ENCODE measurements at places on chromosomes 3 and 15.
A peak's percentile ranks its signal among the peaks of the same experiment; 100 is the strongest.

DNA sequence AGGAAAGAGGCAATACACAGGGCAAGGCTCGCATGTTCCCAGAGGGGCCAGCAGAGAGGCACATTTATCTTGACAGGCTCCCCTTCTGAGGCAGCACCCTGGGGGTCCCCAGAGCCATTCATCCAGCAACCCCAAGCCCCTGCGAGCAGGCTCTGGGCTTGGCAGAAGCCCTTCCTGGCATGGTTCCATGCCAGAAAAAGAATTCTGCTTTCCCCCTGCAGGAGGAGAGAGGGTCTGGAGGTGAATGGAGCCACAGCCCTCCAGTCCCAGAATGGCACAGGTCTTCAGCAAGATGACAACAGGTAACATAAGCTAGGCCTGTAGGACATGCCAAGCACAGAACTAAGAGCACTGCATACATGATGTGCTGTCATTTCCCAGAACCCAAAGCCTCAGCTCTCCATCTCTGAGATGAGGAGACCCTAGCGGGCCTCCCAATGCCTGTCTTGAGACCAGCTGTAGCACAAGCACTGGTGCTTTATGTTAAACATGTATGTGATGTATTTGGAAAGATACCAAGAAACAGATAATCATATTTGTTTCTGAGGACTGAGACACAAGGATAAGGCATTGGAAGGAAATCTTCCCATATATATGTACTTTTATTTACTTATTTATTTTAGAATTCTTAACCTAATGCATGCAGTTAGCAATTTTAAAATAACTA lies 121.6 kb downstream of the ALDH1A2 start:
- DNase-seq = no peak

- DNase-seq = no peak
These were observed 1.4 kb upstream of the RSRC1 start for GRCh38 chr3:158108445-158108985.

DNA sequence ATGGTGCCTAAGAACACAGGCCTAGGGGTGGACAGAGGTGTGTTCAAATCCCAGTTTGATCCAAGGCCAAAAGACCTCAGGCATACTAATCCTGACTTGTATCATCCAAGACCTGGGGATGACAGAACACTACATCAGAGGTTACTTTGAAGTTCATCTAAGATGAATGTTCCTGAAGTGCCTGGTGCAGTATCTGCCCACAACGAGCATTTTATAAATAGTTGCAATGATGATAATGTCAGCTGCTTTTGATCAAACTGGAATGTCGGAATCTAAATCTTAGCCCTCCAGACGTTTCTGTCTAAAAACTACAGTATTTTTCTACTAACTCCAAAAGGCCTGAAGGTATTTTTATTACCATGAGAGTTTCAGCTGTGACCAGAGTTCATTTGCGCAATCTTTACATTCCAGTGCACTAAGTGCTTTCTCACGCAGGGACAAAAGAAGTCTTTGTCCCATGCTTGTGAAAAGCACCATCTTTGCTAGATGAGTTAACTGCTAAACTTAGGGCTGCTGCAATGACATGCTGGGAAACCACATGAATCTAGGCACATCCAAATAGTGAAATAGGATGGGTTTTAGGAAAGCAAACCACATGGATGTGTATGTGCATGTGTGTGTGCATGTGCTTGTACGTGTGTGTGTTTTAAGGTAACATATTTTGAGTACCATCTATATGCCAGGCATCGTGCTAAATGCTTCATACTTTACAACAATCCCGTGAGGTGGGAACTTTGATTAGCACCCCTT lies 18.1 kb downstream of the ANXA2 start:
- DNase-seq = no peak

DNA sequence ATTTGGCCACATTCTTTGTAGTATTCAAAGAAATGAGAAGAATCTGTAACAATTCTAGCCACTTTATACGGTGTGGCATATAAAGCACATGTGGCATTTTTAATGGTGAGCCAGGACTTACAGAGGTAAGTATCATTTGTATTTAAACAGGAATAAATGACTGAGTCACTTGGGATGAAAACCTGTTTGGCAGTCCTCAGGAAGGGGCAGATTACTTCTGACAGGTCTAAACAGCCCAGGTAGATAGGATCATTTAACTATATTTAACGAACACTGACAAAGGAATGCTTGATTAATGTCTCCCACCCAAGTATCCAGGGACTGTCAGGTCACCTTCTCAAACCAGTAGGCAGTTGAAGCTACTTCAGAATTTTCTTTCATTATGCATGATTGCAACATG lies 241.5 kb upstream of the SATB1 start:
- no peak for DNase-seq

DNA sequence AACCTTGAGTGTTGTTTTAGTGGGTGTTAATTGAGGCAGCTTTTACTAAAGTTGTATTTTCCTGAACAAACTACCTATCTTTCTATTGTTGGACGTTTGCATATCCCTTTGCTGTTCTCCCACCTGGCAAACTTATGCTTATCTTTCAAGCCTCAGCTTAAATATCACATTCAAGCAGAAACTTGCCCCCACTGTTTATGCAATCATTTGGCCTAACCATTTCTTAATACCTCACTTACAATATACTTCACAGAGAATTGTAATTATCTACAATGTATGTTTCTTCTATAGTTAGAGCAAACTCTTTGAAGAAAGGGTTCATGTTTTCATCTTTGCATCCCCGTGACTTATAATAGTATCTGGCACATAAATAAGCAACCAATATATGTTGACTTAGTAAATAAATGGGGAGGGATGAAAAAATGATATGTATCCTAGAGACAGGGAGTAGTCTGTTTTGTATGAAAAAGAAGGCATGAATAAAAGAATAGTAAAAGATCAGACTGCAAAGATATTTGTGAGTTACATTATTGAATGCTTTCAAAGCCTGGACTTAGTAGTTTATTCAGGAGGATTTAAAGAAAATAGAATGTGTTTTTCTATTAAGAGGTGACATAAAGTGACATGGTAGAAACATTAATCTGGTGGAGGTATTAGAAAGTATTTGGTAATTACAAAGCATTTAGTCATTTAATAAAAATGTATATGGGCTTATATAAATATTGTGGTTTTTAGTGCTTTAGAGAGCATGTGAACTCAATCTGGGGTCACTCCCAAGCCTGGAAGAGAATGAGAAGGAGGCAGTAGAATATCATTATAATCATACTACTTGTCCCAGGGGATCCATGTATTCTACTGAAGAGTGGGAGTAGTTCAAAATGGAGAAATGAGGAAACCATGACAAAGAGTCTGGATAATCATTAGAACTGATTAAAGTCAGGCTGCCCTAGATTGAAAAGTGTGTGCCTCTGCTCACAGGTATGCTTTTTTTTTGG lies 60.0 kb upstream of the DCBLD2 start:
- DNase-seq = no peak

GRCh38 chr15:71278989-71279756 lies 163.9 kb downstream of the THSD4 start:
- no peak for DNase-seq

DNA sequence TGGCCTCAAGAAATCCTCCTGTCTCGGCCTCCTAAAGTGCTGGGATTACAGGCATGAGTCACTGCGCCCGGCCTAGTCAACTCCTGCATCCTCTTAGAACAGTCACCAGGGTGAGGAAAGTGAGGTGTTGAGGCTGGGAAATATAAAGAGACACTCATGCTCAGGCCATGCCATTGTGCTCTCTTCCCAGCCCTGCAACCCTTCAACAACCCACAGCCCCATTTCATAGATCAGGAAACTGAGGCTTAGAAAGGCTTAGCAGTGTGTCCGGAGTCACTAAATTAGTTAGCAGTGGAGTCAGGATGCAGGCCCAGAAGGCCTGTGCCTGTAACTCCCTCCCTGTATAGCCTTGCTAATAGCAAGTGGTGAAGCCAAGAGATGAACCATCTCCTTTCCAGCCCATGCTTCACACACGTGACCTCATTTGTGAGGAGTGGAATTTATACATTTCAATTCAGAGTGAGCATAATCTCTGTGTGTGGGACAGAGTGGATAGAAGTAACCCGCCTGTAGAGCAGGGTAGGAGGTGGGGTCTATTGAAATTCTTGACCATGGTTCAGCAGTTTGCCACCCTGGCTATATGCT lies 51.7 kb upstream of the USP3 start:
- no peak for DNase-seq

GRCh38 chr15:62437753-62438152 lies 272.7 kb upstream of the C2CD4B start:
- DNase-seq = no peak

- no peak for DNase-seq
These were observed 1.5 kb downstream of the SLC15A2 start for GRCh38 chr3:121895736-121896135.

DNA sequence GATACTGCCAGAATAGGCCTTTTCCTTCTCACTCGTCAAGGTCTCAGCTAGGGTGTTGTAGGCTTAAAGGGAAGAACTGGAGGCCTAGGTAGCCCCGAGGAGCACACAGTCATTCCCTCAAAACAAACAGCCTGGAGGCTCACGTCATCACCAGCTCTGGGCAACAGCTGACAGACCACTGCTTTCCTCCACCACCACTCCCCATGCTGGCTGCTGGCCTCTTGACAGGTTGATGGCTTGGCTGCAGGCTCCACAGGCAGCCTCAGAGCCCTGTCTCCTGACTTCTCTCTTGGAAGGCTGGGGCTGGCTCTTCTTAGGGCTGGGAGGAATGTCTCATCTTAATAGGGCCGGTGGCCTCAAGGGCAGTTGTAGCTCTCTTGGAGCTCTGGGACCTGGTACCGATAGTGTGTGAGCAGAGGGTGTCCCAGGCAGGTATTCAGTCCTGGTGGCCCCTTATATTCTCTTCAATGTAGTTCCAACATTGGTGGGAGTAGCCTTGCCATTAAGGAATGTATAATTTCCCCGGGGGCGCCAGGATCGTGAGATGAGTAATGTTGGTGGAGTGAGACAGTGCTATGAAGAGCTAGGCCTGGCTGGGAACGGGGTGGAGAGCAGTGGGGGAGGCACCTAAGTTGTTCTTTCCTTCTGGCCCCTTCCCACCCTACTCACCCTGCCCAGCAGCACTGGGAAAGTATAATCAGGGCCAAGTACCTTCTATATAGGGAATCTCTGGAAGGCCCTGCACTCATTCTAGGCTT lies 6.1 kb upstream of the AP2M1 start:
- DNase-seq = no peak

GRCh38 chr3:9302425-9303181 lies 53.2 kb upstream of the SRGAP3 start:
- peak; percentile 89 for DNase-seq

- no peak for DNase-seq
These were observed 16.3 kb downstream of the CSPG4 start for GRCh38 chr15:75696311-75696720.

DNA sequence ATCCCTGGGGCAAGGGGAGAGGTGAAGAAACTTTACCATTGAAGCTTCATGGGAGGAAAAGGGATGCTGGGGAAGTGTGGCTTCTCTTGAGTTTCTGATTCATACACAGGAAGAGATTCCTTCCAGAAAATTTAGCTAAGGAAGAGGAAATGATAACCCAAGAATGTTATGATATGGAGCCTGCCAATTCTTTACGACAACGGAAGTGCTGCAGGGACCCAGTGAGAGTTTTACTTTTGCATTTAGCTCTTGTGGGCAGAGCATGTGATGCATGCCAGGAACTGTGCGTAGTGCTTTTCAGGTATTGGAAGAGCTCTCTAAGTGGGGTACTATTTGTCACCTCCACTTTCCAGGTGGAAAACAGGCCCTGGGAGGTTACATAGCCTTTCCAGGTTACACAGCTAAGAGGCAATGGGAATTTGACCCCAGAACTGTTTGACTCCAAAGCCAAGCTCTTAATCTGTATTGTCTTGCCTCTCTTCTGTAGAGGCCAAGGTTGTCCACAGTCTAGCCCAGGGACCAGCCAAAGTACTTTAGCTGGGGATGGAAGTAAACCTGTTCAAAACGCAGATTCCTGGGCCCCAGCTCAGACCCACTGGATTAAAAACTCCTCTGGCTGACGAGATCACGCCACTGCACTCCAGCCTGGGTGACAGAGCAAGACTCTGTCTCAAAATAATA lies 23.0 kb downstream of the CMTM7 start:
- DNase-seq = no peak

- DNase-seq = no peak
These were observed 139.6 kb upstream of the ZBTB20 start for GRCh38 chr3:115286529-115287197.

GRCh38 chr15:74203914-74204431 lies 1.4 kb upstream of the STRA6 start:
- DNase-seq = no peak

GRCh38 chr3:48468329-48468731 lies 21.8 kb downstream of the ATRIP start:
- DNase-seq = no peak

DNA sequence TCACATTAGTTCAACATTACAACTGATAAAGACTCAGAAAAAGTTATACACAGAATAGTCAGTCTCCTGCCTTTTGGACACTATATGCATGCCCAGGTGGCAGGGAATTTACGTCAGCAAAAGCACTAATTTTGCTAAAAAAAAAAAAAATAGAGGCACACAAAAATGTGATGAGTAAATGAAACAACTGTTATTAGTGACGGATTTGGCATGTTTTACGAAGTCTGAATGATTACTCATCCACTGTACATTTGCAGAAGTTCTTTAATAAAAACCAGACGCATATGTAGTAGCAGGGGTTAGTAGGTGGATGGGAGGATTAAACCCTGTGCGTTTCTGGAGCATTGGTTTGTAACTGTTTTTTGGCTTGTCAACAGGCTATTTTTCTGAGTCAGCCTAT lies 99.0 kb downstream of the MITF start:
- no peak for DNase-seq

DNA sequence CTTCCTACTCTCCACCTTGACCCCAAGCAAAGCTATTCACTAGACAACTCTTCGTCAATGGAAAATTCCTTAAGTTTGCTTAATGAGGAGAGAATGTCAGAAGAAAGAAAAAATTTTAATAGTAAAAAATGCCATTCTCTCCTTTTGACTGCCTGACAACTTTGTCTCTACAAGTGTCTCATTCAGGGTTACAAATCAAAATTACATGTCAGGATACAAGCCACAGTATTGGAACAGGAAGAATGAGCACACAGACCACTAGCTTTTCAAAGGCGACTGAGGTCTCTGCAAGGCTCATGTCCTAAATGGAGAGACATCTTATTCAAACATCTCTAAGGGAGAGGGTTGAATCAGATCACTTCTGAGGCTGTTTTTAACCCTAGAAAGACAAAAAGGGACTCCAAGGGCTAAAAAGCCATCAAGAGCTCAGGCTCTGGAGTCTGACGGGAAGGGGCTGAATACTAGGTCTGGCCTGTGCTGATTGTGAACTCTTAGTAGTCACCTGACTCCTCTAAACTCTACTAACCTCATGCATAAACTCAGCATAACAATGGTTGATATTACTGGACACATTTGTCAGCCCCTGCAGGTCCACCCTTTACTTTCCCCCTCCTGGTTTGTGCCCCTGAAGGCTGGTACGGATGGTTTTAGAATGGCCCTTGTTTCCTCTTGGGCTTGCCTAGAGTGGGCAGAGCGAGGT lies 12.8 kb upstream of the MEIS2 start:
- no peak for DNase-seq

GRCh38 chr15:59436774-59437141 lies 1.2 kb upstream of the FAM81A start:
- peak; percentile 35 for DNase-seq

GRCh38 chr3:43411429-43411828 lies 125.1 kb downstream of the SNRK start:
- peak; percentile 72 for DNase-seq

- DNase-seq = no peak
These were observed 875.4 kb downstream of the ROBO2 start for GRCh38 chr3:77915336-77915735.

GRCh38 chr3:61847784-61848462 lies 286.6 kb downstream of the PTPRG start:
- DNase-seq = no peak

- no peak for DNase-seq
These were observed 100.5 kb downstream of the PDCD6IP start for GRCh38 chr3:33898901-33899300.

GRCh38 chr3:26505399-26505798 lies 117.2 kb upstream of the LRRC3B start:
- no peak for DNase-seq
